ENCODE measurements at places on chromosomes 7 and 10.

GRCh38 chr10:91709394-91709798 is 76.5 kb upstream of the PPP1R3C start:
- no peak for DNase-seq

DNA sequence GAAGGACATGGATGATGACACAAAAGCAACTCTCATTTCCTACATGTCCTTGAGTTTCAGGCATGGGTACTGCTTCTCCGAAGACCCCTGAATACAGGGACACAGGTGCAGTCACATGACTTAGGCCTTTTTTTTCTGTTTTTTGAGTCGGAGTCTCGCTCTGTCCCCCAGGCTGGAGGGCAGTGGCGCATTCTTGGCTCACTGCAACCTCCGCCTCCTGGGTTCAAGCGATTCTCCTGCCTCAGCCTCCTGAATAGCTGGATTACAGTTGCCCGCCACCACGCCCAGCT is 26.8 kb downstream of the IFT22 start:
- DNase-seq = no peak

- DNase-seq = peak; percentile 68
These were observed 22.2 kb upstream of the EXOC4 start for GRCh38 chr7:133230591-133231194.

DNA sequence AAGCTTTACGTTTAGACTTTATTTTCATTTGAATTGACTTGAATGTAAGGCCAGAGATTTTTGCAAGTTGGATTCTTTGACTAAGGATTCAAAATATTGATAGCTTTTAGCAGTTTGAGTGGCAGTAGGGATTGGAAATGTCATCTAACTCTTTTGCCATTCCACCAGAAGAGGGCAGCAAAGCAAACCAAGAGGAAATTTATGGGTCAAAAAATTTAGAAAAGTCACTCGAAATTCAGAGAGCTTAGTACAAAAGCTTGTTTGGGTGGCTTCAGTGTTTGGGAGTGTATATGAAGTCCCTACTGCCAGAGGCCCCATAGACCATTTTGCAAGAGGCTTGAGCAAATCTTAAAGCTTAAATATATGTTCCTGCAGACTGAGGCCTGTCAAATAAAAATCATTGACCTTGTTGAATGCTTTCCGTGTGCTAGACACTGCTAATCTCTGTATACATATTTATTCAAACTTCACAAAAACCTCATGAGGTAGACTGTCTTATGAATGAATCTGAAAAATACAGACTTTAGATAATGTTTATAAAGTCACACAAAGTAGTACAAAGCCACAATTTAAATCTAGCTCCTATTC is 44.6 kb upstream of the RSBN1L start:
- peak; percentile 40 for DNase-seq

DNA sequence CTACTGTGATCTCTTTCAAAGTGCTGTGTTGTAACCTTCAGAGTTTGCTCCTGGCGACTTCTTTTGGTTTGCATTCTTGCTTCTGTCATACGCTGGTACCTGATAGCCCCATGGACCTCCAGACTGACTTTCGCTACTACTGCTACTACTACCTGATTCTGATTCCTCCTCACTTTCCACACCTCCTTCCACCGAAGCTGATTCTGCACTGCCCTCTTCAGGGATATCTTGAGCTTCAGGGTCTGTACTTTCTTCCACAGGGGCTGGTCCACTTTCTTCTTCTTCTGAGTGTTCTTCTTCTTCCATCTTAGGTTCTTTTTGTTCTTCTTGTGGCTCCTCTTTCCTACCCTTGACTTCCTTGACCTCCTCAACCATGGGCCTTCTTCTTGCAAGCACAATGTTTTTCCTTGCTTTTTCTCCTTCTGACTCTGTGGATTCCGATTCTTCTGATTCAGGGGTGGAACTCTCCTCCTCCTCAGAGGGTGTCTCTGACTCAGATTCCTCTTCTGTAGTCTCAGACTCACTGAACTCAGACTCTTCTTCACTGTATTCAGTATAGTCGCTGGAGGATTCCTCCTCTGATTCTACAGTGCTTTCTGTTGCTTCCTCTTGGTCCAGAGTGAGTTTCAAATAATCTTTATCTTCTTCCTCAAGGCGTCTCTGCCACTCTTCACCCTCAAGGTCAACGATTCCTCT is 992.2 kb downstream of the PCDH15 start:
- DNase-seq = no peak

GRCh38 chr7:842431-843031 is 10.3 kb downstream of the SUN1 start:
- peak; percentile 20 for DNase-seq

DNA sequence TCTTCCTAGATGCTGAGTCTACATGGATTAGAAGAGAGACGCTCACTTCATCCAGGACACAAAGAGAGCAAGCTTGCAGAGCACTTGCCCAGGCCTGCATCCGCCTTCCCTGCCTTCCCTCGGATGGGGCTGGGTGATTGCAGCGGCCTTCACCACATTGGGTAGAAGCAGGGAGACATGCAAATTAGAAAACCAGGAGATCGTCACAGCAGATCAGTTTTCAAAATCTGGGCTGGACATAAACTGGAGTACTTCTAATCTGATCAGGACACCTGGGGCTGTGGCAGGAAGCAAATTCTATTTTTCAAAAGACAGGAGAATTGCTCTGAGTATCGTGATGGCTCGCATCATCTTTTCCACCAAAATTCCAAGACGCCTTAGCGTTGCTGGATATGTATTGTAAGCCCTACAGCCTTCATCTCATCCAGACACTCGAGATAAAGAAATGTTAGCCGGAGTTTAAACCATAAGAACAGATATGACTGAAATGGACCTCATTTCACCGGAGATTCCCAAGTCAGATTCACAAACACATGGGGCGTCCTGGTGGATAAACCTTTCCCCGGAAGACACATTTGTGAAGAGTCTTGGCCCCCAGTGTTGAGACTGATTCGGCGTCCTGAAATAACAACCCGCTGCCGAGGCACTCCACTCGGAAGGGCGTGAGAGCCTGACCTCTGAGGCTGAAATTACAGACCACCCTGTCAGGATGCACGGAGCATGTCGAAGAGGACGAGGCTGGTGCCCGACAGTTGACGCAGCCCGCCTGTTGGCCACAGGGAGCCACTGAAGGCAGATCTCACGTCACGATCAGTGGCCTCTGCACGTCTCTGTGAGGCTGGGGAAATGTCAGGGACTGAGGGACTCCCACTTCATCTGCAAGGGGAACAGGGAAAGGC is 91.2 kb upstream of the PARD3 start:
- no peak for DNase-seq

DNA sequence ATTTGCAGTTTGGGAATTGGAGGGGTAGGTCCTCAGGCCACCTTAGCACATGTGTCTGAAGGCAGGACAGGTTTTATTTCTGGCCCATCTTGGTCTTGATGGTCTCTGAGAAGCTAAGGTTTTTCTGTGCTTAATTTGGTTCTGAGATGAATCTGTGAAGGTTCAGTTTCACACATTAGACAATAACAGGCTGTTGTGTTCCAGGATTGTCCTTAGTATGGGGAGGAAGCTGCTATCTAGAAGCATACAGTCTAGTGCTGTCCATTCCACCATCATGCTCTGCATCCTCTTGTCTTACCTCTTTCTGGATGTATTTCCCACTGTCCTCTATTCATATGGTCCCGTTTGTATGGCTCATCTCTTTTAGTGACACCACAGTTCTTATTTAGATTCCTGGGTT is 7.1 kb downstream of the UBE2D1 start:
- DNase-seq = no peak

DNA sequence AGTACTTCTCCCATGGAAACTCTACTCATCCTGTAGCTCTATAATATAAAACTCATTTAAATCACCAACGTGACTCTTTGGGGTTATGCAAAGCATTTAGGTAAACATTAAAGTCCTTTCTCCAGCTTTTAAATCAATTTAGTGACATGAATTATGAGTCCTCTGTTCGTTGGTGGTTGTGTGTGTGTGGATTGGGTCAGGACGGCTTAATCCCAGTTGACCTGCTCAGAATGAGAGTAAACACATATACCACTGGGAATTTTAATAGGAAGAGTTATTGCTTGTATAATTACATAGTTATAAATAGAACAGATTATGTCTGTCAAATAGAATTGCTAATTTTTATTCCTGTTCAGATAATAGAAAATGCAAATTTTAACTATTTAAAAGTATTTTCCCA is 30.7 kb upstream of the ADCY1 start:
- DNase-seq = no peak

DNA sequence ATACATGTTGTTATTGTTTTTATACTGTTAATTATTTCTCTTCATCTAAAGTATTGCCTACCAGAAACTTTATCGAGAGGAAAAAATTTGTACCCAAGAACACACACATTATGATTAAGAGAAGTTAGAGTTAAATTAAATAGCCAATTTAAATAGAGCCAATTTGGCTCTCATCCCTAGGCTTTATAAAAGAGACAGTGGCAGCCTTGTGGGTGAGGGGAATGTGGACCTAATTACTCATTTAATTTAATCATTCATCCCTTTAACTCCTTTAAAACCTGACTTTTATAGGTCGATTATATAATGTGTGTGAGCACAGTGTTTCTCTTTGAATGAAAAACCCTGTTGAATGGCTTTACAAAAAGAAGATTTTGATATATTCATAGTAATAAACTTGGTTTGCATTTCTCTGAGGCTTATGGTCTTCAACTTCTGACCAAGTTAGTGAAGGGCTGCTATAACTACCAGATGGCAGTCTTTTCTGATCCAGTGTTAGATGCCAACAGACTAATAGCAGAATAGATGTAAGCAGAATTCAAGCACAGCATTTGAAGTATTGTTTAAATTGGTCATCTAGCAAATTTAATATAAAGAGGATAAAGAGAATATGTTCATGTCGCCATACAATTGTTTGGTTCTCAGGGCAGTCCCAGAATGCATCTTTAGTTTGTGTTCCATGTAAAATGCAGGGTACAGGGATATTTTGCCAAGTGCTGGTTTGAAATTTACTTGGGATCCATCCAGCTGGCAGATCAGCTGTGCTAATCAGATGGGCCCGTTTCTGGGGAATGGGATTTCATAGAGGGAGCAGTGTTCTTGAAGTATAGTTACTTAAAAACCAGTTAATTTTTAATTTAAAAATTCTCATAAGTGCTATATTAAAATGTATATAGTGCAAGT is 25.3 kb downstream of the ADD3 start:
- DNase-seq = no peak

DNA sequence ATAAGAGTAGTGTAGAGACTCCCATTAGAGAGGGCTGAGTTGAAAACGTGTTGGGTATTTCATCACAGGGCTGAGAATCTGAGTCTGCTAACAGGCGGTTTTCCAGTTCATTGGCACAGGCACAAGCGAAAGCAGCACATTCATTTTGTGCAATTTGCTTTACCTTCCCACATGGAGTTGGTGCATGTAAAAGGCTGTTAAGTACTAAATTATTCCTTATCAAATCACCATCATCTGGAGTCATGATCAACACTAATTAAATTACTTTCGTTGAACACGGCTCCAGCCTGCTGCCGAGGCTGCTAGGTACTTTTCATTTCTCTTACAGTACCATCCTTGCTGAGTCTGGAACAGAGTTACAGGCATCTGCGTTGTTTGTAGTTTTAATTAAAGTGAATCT is 43.8 kb downstream of the ETV1 start:
- DNase-seq = no peak

GRCh38 chr10:3784510-3785250 is at the start of gene KLF6:
KLF6 (minus strand) TSS chr10:3785209; CDS start chr10:3785014, 195 bp downstream.
- no peak for DNase-seq

DNA sequence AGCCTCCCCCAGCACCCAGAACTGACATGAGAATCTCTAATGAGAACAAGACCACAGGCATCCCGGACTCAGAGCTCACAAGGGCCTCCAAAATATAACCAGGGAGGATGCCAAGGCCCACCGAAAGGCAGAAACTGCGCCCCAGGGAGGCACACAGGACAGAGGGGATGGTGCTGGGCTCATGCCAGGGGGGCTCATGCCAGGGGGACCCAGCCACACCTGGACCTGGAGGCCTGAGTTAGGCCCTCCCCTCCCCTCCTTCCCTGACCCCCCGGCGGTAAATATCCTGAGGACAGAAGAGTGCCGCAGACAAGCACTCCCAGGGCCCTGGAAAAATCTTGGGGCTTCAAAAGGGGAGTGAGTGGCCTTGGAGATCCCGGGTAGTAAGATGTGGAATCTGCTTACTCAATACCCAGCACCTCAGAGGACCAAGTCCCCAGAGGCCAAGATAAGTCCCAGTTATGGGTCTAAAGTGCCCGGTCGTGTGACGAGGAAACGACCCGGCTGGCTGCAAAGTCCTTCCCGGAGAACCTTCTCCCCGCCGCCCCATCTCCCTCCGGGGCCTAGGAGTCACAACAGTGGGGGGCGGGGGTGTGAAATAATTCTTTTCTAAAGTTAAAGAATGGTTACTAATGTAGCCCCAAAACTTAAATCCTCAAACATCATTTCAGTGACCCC is 11.9 kb downstream of the PDGFA start:
- no peak for DNase-seq

- DNase-seq = peak; percentile 9
These were observed 811 bp downstream of the RGS10 start for GRCh38 chr10:119541459-119542356.

GRCh38 chr7:127904670-127904985 is 126.6 kb downstream of the LRRC4 start:
- no peak for DNase-seq

- no peak for DNase-seq
These were observed 12.9 kb downstream of the EXOC4 start for GRCh38 chr7:133265821-133266220.

- DNase-seq = no peak
These were observed 9.2 kb upstream of the FOXP2 start for GRCh38 chr7:114405427-114405826.

Measured in common myeloid progenitor, CD34-positive (primary cell).